ENCODE measurements at places on chromosomes 5 and 9. TPM values are rescaled to one million over a fixed set of nuclear protein-coding genes. Genes with fewer than 3 reads are reported as not detected.

GRCh38 chr5:153624451-153624765, 133.9 kb downstream of the GRIA1 start:
- no peak for DNase-seq

DNA sequence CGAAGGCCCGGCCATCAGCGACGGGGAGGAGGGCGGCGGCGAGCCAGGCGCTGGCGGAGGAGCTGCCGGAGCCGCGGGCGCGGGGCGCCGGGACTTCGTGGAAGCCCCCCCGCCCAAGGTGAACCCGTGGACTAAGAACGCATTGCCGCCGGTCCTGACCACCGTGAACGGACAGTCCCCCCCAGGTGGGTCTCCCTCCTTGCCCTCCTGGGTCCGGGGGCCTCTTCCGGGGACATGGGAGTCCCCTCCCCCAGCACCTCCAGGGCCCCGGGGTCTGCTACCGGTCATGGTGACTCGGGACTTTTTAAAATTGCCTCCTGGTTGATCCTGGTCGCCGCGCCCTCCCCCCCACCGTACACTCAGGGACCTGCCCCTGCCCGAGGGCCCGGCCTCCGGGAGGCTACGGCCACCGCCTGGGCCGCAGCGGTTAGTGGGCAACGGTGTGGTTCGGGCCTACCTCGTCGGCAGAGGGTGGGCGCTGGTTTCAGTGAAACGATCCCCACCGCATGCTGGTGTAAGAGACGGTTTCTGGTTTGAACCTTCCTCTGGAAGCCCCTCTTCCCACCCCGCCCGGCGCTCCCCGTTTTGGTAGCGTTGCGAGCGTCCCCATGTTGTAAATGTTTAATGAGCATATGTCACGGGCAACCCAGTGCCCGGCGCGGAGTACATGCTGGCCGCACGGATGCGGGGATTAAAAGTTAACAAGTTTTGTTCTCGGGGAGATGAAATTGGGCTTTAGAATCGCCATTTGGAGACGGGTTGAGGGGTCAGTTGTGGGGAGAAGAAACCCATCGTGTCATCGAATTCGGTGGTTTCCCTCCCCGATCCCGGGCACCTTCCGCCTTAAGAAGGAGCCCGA, 1.1 kb downstream of the LARP1 start:
- DNase-seq = peak; percentile 72

DNA sequence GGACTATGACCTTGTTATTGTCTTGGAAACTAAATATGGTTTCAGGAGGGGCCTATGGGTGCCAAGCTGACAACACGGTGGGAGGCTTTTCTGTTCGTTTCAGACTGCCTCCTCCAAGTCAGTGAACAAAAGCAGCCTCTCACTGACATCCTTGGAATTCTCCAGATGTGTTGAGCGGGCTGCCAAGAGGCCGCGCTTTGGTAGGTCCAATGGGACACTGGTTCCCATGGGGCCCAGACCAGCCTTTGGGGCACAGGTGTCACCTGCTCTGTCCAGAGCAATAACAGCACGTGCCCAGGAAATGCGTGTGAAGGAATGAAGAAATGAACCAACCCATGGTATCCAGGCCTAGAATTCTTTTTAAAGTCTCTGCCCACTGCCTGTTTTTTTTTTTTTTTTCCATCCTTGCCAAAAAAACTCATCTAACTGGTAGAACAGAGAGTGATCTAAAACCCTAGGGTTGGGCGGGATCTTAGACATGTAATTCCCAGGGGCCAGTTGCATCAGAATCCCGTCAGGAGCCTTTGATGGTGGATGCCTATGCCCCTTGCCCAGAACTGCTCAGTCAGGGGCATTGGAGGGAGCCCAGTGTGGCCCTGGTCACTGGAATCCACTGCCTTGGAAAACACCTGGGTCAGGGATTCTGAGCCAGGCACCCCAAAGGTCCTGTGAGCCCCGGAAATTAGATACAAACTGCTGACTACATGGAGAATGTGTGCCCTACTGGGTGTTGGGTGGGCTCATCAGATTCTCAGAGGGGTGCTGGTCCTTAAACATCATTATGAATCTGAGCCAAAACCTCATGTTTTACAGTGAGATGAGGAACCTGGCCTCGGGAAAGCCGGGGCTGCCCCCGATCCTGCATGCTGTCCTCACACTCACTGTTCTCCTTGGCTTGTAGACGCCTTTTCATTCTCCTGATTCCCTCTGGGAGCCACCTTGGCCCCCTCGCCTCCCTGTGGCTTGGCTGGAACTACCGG, 60.1 kb downstream of the GTF3C4 start:
- no peak for DNase-seq

Gene SLC6A3
- not detected for total RNA-seq

Gene KIF12
- 19.3 TPM for total RNA-seq

Gene AP3B1
- 47.5 TPM for total RNA-seq

All from Caki2 (cell line).